ENCODE measurements at places on chromosomes 6 and 20. TPM values are rescaled to one million over a fixed set of nuclear protein-coding genes. Genes with fewer than 3 reads are reported as not detected.

Gene SFTA2
- 5.2 TPM for total RNA-seq

Gene NINL
- 6.7 TPM for total RNA-seq

GRCh38 chr20:21509079-21509596, 4.7 kb downstream of the NKX2-2 start:
- H3K27ac ChIP-seq = no peak overlapping the region
- H3K4me1 ChIP-seq = peaks cover 37% of the 10 kb centered on the region
- no peaks in the 10 kb centered on the region for H3K27me3 ChIP-seq
- no peak for DNase-seq
- H3K36me3 ChIP-seq = no peaks in the 10 kb centered on the region

Gene OR12D3
- not detected for total RNA-seq

DNA sequence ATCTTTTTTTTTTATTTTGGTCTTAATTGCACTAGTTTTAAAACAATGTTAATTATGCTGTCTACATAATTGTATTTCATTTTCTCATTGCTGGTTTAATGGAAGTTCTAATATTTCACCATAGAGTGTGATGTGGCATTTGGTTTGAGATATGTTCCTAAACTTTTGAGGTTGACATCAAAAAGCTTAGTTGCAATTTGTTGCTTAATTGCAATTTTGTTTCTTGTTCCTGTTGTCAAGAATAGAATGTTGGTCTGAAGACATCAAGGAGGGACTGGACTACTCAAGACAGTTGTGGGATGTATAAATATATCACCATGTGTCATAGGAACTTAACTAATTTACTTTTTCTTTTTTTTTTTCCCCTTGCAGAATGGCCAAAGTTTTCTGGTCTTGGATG, 12.5 kb downstream of the HSF2 start:
- no peak overlapping the region for H3K4me3 ChIP-seq
- no peaks in the 10 kb centered on the region for H3K27me3 ChIP-seq
- H3K36me3 ChIP-seq = no peaks in the 10 kb centered on the region
- no peak overlapping the region for H3K27ac ChIP-seq
- H3K4me1 ChIP-seq = no peaks in the 10 kb centered on the region

Gene LINC00237
- total RNA-seq = not detected

DNA sequence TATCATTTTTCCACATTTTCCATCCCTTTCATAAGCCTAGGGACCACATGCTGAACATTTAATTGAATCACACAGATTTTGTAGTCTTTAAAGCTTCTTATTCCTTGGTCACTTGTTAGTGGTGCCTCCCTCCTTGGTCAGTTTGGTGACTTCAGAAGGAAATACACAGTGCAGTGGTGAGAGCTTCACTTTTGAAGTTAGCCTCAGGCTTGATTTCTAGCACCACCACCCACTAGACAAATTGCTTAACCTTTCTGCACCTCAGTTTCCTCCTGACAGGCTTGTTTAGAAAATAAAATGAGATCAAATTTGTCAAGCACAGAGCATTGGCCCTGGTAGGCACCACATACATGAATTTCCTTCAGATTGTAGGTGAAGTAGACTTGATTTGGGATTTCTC, 91.7 kb downstream of the FOXO3 start:
- H3K36me3 ChIP-seq = no peaks in the 10 kb centered on the region
- H3K27ac ChIP-seq = peak overlapping the region; percentile 54
- no peak overlapping the region for H3K4me3 ChIP-seq
- no peak for DNase-seq

DNA sequence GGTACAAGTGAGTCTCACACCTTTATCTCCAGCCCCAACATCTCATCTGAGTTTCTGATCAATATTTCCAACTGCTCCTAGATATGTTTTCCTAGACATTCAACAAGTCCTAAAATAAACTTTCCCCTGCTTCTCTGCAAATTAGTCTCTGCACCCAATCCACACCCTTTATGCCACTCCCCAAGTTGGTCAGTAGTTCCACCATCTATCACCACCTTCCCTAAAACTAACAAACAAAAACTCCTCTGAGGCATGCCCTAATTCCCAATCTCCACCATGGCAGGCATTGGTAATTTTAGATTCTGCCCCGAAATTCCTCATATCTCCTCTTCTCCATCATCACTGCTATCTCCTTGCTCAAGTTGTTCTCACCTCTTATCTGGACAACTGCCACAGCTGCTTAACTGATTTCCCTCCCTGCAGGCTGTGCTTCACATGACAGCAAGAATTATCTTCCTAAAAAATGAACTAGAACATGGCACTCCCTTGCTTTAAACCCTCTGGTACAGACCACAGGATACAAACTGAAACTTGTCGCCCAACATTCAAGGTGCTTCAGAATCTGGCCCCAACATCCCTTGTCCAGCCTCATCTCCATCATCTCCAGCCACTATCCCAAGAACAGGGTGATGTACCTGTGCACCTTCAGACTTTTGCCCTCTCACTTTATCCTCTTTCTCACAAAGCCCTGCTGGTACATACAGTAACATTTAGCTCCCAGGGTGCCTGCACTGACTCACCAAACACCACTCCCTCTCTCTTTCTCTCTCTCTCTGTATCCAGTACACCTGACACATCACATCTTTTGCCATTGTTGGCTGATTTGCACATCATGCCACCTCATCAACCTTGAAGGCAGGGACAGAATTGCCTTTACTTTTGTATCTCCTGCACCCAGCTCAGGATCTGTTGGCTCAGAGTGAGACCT, 55.5 kb downstream of the ZHX3 start:
- H3K27ac ChIP-seq = no peak overlapping the region
- no peaks in the 10 kb centered on the region for H3K36me3 ChIP-seq
- H3K4me1 ChIP-seq = no peaks in the 10 kb centered on the region
- no peak for DNase-seq
- H3K4me3 ChIP-seq = no peak overlapping the region

Gene AGER
- 4.9 TPM for total RNA-seq
